NCI-H446 treated with DMSO at 0.1 percent for 48 hours (cell line): ENCODE measurements at places on chromosomes 3 and 15.

DNA sequence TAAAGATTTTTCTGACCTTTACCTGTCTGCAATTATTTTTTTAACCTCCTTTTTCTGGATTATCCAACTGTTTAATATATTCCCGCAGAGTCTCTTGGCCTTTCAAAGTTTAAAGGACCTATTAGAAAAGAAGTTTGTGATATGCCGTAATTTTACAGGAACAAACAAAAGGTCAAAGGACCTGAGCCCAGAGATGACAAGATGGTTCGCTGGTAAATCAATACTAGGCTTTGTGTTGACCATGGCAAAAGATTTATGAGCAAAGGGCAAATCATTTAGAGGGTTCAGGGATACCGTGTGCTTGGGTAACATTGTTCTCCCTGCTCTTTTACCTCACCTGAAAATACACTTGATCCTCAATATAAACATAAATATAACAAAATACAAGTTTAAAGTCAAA lies 923.5 kb downstream of the ROBO1 start:
- DNase-seq, result no peak

- DNase-seq, result no peak
These were observed 36.3 kb downstream of the NGRN start for GRCh38 chr15:90301707-90302300.

DNA sequence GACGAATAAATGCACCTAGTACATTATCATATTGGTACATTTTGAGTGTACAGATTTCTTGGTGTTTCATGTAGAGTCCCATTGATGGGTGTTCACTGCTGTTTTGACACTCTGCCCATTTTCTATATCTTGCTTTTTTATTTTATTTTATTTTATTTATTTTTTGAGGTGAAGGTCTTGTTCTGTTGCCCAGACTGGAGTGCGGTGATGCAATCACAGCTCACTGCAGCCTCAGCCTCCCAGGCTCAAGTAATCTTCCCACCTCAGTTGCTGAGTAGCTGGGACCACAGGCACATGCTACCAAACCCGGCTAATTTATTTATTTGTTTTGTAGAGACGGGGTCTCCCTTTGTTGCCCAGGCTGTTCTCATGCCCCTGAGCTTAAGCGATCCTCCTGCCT lies 44.2 kb downstream of the DNAJC13 start:
- no peak for DNase-seq

- DNase-seq, result no peak
These were observed 81.5 kb upstream of the KCNAB1 start for GRCh38 chr3:156038869-156039268.

DNA sequence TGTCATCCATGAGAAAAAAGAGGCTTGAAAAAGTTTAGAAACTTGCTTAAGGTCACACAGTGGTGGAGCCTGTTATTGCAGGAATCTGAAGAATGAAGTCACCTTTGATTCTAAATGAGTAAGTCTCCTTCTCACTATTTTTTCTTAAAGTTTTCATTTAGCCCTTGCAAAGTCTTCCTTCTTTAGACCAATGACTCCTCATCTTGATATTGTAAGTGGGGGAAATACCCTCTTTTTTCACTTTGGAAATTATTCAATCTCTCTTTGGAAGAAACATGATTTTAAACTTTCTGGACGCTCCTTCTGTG lies 787 bp upstream of the SLMAP start:
- no peak for DNase-seq

- no peak for DNase-seq
These were observed 39.6 kb downstream of the VGLL3 start for GRCh38 chr3:86951322-86951721.

- no peak for DNase-seq
These were observed 182.9 kb downstream of the IL5RA start for GRCh38 chr3:2927259-2927658.

DNA sequence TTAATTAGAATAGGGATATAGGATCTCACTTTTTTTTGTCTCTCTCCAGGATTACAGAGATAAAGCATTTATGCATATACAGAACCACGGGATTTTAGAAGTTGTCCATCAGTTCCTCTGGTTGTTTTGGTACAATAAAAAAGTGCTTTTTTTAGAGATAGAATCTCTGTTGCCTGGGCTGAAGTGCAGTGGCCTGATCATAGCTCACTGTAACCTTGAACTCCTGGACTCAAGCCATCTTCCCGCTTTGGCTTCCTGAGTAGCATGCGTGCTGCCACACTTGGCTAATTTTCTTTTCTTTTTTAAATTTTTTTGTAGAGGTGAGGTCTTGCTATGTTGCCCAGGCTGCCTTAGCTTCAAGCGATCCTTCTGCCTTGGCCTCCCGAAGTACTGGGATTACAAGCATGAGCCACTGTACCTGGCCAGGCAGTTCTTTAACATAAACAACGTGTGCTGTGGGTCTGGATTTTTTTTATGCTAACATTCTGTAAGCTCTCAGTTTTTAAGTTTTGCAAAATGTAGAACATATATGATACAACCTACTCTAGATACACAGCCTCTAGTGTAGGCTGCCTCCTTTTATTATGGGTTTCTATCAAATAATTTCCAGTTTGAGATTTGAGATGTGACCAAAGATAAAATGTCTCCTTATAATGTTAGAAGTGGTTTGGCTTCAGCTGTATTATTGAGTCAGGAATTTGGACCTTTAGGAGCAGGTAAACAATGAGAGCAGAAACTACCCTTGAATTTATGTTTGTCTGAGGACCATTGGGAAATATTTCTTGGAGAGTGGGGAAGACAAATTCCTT lies 57.4 kb upstream of the ULK4 start:
- DNase-seq, result no peak

GRCh38 chr3:46852334-46852720 lies 10.9 kb downstream of the MYL3 start:
- DNase-seq, result no peak

DNA sequence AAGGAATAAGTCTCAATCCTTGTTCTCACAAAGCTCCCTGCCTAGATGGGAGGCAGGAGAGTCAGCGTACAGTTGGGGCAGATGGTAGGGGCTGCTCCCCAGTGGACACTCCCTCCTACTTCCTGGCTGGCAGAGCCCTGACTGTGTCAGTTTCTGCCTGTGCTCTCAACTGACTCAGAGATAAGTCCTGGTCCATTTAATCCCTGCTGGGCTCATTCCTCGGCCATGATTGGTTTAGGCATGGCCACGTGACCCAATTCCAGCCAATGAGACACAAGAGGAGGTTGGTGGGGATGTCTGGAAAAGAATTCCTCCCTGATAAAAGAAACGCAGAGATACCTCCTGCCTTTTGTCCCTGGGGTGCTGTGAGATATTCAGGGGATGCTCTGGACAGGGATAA lies 118.1 kb upstream of the SLC6A11 start:
- DNase-seq, result no peak

- peak; percentile 83 for DNase-seq
These were observed at the start of gene ISL2 for GRCh38 chr15:76336254-76337058. ISL2 (plus strand) TSS chr15:76336773; CDS start chr15:76336884, 111 bp downstream.

DNA sequence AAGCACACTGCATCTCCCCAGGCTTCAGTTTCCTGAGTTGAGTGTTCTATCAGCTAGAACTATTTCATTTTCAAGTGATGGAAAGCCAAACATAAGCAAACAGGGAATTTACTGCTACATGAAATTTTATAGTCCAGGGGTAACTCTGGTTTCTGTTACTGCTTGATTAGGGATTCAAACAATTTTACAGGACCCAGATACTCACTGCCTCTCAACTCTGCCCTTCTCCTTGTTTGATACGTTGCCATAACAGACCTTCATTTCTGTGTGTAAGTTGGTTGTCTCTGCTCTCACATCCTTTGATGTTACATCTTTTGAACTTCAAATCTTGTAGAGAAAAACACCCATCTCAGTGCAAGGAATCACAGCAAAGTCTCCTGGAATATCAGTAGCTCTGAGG lies 572.7 kb downstream of the UNC13C start:
- no peak for DNase-seq

GRCh38 chr3:11969986-11970385 lies 34.2 kb upstream of the SYN2 start:
- DNase-seq, result no peak

GRCh38 chr3:195057716-195058115 lies 213.2 kb downstream of the XXYLT1 start:
- DNase-seq, result no peak

- DNase-seq, result no peak
These were observed 637.1 kb upstream of the CCDC54 start for GRCh38 chr3:106740116-106740515.

- DNase-seq, result no peak
These were observed 104.4 kb downstream of the THSD4 start for GRCh38 chr15:71219645-71220044.

DNA sequence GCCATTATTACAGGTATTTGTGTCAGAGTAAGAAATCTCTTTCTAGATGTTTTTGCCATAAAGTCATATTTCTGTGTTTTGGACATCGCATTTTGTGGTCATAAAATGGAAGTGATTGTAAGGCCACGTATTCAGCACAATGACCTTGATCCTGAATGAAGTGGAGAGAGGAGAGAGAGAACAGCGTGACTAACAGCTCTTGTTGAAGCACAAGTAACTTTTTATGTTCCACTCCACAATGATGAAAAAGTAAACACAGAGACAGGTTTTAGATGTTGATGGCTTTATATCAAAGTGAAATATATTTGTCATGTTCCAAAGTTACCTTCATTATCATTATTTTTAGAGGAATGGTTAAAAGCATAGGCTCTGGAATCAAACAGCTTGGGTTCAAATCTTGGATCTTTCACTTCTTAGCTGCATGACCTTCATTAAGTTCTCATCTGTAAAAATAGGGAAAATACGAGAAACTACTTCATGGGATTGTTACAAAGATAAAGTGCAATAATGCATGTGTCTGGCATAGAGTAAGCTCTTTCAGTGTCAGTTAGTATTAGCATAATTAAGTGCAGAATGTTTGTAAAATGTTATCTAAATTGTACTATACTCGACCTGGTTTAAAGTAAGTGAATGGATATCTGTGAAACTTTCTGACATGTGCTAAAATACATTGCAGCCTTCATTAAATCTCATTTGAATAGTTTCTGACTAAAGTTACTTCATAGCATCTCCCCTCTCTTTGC lies 341.5 kb upstream of the DNAJC19 start:
- DNase-seq, result no peak

DNA sequence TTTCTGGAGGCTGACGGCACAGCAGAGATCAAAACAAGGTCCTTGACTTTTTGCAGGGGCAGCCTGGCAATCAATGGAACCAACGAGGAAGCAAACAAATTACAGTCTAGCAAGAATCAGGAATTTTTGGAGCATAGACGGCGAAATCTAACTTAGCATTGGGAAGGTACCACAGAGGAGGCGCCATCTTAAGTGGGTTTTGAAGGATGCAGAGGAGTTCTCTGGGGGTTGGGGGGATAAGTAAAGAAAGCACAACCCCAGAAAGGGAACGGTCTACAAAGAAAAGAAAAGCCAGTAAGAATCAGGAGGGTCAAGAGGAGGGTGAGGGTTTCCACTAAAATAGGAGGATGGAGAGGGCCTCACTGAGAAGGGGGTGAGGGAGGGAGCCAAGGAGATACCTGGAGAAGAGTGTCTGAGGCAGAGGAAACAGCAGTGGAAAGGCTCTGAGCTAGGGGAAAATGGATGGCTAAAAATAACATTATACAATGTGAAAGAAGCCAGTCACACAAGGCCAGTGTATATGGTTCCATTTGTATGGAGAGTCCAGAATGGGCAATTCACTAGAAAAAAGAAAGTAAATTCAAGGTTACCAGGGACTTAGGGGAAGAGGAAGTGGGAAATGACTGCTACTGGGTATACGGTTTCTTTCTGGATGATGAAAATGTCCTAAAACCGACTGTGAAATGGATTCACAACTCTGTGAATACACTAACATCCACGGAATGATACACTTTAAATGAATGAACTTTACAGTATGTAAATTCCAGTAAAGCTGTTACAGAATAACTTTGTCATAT lies 25.2 kb upstream of the IQSEC1 start:
- DNase-seq, result no peak

DNA sequence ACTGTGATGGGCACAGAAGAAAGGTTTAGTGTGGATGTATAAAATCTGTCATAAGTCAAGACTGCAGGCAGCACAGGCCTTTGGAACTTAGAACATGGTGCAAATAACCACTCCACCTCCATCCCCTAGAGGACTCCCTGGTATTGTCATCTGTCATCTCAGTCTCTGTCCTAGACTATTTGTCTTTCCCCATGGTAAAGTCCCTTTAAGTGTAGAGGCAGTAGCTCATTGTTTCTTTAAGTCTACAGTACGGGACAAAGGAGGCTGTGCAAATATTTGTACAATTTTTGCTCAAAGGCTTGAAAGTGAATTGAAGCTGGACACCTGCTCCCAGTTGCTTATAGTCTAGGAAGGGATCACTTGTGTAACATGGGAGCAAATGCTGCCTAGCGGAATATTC lies 3.2 kb upstream of the PXYLP1 start:
- no peak for DNase-seq

DNA sequence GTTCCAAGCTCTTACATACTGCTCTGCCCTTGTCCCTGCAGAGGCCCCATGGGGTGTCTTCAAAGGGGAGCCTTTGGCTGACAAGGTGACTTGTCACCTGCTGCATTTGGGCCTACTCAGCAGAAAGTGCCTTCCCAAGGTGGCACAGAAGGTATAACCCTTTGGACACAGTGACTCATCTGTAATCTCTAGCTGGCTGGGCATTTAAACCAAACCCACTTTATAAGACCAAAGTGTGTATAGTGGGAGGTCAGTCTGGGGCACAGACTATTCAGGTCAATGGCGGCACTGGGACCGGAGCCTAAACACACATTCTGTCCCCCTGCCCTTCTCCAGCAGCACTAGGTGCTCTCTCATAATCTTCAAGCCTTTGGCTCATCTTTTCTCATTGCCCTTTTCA lies 35.1 kb downstream of the GJD2 start:
- no peak for DNase-seq

DNA sequence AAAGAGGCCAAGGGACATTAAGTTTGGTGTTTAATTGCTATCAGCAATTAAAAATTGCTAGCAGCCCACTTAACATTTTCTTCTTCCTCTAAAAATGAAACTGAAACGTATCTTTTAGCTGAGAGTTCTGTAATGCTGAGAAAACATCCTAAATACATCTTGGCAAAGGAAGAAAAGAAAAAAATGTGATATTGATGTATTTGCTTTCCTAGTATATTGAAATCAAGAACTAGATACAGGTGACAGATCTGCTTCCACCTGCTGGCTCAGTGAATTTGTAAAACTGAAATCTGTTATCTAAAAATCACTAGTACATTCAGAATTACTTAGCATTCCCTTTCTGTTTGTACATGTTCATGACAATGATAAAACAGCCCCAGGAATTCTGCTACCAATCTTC lies 283.2 kb downstream of the ZBTB20 start:
- DNase-seq, result no peak

GRCh38 chr15:94417501-94418293 lies 186.3 kb downstream of the MCTP2 start:
- no peak for DNase-seq

- DNase-seq, result no peak
These were observed 149.5 kb downstream of the GREM1 start for GRCh38 chr15:32867313-32867626.

DNA sequence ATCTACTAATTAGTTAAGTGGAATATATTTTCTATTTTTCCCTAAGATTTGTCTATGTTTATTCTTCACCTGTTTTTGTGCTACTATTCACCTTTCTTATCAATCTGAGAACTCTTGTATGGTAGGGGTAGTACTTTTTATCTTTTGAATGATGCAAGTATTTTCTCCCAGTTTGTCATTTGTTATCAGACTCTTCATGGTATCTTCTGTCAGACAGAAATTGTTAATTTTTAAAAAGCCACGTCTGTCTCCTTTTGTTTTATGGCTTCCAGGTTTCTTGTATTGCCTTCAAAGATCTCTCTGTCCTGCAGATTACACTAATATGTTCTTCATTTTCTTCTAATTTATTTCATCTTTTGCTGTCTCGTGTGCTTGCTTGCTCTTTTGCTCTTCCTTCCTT lies 184.3 kb downstream of the PCCB start:
- no peak for DNase-seq
